ENCODE measurements at places on chromosomes 3 and 15.

DNA sequence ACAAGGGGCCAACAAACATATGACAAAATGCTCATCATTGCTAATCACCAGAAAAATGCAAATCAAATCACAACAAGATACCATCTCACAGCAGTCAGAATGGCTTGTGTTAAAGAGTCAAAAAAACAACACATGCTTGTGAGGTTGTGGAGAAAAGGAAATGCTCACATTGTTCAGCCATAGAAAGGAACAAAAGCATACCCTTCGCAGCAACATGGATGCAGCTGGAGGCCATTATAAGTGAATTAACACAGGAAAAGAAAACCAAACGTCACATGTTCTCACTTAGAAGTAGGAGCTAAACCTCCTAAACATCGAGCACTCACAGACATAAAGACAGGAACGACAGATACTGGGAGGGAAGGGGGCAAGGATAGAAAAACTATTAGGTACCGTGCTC is 678.4 kb upstream of the GRM7 start:
- no peak for DNase-seq

- DNase-seq, result peak; percentile 85
These were observed 28.9 kb downstream of the ARHGAP31 start for GRCh38 chr3:119322835-119323722.

- DNase-seq, result no peak
These were observed 11.0 kb upstream of the RAB7A start for GRCh38 chr3:128714887-128715491.

GRCh38 chr3:67325231-67325630 is 327.1 kb downstream of the KBTBD8 start:
- DNase-seq, result no peak

- no peak for DNase-seq
These were observed 522.3 kb upstream of the CFAP20DC start for GRCh38 chr3:59572106-59572505.

- no peak for DNase-seq
These were observed 6.3 kb downstream of the CSK start for GRCh38 chr15:74788042-74788682.

GRCh38 chr3:124246376-124246775 is 254.5 kb upstream of the ROPN1 start:
- no peak for DNase-seq

DNA sequence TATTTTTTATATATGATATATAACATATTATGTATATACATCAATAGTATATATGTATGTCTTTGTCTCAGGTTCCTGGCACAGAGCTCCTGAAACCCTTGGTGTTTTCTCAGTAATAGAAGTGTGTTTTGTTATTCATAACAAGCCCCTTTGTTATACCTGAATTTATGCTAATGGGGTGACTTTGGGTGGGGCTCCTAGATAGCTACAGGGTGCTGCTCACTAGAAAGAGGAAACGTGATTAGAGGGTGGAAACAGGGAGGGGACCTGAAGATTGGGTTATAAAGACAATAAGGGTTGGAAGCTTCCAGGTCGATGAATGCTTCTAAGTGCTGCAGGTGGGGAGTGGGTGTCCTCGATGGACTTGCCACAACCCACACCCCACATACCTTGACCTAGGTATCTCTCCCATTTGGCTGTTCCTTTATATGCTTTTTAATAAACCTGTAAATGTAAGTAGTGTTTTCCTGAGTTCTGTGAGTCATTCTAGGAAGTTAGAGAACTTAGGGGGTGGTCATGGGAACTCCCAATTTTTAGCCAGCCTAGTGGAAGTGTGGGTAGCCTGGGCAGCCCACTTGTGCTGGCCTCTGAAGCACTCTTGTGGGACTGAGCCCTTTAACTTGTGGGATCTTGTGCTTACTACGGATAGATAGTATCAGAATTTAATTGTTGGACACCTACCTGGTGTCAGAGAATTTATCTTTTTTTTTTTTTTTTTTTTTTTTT is 36.9 kb upstream of the C15orf39 start:
- no peak for DNase-seq

- no peak for DNase-seq
These were observed 18.6 kb upstream of the THSD4 start for GRCh38 chr15:71096676-71097075.

- no peak for DNase-seq
These were observed 783.7 kb downstream of the PLOD2 start for GRCh38 chr3:145377301-145377700.

DNA sequence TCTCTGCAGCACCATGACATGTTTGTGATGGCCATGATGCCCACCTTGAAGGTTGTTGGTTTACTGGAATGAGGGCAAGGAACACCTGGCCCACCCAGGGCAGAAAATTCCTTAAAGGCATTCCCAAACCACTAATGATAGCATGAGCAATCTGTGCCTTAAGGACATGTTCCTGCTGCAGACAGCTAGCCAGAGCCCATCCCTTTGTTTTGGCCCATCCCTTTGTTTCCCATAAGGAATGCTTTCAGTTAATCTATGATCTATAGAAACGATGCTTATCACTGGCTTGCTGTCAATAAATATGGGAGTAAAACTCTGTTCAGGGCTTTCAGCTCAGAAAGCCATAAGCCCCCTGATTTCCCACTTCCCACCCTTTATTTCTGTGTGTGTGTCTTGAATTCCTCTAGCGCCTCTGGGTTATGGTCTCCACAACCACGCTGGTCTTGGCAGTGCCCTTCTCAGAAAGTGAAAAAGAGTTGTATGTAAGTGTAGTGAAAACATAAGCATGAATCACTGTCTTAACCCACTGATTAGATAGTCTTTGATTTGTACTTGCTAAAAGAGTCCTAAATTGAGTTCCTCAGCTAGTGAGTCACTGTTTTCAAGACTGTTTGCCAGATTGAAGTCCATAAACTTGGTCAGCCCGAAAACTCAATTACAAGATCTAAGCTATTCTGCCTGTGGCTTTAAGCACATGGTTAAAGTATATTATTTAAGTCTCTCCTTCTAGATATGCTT is 19.0 kb upstream of the CCR2 start:
- no peak for DNase-seq

DNA sequence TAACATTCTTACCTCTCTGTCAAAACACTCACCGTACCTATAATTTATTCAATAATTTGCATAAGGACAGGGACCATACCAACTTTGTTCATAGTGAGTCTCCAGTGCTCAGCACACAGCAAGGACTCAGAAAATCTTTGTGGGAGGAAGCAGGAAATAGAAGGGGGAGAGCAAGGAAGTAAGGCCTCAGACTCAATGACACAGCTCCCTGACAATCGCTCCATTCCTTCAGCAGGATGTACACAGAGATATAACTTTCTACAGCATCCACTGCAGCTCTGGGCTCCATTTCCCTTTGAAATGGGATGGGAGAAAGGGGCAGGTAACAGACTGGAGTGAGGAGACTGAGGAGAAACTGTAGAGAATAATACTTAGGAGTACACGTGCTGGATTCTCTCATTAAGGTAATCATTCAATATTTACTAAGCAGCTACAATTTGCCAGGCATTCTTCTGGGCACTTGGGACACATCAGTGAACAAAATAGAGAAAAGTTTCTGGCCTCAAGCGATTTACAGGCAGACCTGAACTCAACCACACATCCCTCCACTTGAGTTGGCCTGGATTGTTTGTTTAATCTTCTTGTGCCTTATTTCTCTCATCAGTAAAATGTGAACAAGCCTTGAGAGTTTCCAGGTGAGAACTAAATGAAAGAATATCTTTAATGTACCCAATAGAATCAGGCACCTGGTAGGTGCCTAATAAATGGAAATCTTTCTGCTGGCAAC is 330.3 kb upstream of the THBS1 start:
- no peak for DNase-seq

DNA sequence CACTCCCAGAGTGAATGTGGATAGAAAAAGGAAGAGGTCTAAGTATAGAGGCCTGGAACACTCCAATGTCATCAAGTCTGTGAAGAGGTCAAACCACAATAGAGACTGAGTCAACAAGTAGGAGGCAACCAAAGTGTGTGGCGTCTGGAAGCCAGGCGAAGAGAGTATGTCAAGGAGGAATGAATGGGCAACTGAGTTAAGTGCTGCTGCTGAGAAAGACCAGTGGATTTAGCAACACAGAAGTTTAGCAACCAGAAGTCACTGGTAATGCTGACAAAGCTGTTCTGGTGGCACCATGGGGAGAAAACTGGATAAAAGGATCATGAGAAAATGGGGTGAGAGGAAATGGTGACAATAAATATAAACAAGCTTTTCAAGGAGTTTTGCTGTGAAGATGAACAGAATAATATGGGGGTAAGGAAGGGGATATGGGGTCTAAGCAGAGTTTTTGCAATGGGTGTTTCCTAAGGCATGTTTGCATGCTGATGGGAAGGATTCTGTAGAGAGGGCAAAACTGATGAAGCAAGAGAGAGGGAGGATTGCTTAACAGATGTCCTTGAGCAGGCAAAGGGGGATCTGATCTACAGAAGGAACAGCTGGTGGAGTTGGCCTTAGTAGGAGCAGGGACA is 38.4 kb downstream of the PCOLCE2 start:
- no peak for DNase-seq
